ENCODE measurements at places on chromosomes 12 and 14.

GRCh38 chr12:52916216-52916615 lies 11.3 kb upstream of the KRT8 start:
- DNase-seq, result no peak

GRCh38 chr12:124532331-124532750 lies 35.1 kb downstream of the NCOR2 start:
- no peak for DNase-seq

DNA sequence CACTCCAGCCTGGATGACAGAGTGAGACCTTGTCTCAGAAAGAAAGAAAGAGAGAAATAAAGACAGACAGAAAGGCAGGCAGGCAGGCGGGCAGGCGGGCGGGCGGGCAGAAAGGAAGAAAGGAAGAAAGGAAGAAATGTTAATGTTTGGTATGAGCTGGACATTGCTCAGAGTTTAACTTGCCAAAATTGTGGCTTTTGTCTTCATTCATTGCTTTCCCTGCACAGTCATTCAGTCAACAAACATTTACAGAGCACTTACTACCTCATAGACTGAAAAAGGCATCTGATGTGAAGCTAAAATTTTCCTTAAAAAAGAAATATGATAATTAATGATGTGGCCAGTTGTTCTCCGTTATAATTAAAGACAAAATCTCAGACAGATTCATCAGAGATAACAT lies 247.1 kb downstream of the SPTSSA start:
- no peak for DNase-seq

GRCh38 chr14:102230481-102231210 lies 74.3 kb downstream of the MOK start:
- DNase-seq, result no peak

GRCh38 chr14:56868660-56869059 lies 58.4 kb upstream of the OTX2 start:
- DNase-seq, result no peak

- DNase-seq, result no peak
Observed at GRCh38 chr14:87014856-87015255, 978.1 kb downstream of the GALC start.

DNA sequence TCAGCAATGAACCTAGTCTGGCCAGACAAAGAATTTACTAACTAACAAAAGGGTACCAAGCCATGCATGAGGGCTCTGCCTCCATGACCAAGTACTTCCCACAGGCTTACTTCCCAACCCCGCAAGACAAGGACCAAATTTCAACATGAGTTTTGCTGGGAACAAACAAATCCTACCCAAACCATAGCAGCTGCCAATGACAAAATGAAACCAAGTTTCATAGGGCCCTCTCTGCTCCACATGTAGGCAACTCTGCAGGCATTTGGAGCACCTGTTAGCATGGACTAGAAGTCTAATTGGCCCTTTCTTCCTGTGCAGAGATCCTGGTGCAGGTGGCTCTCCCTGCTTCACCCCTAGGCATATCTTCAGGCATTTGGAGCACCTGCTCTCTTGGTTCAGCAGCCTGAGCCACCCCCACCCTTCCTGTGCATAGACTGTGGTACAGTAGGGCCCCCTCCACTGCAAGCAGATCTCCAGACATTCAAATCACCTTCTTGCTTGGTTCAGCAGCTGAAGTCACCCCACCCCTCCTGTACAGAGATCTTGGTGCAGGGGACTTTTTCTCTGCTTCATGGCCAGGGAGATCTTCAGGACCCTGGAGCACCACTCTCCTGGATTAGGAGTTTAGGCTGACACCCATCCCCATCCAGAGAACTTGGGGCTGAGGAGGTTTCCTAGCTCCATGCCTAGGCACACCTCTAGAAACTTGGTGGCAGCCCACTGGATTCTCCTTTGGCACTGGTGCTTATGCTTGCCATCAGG lies 308.7 kb downstream of the RPAP3 start:
- DNase-seq, result no peak

GRCh38 chr14:33016613-33017012 lies 77.9 kb downstream of the NPAS3 start:
- DNase-seq, result no peak

DNA sequence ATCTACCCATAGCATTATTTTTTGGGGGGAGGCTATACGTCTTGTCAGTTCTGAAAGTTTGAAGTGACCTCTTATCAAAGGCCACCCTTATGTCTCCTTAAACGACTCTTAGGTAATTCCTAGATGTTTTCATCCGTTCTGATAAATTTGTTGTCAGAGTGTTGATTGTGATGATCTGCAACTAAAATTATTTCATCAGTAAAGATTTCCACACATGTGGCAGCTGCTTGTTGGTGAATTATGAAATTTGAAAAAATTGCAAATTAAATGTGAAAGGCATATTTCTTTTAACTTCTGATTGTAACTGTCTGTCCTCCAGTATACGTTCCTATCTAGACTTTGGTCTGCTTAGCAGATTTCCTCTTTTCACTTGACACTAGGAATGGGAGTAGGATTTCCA lies 1.4 kb downstream of the ADIPOR2 start:
- no peak for DNase-seq

DNA sequence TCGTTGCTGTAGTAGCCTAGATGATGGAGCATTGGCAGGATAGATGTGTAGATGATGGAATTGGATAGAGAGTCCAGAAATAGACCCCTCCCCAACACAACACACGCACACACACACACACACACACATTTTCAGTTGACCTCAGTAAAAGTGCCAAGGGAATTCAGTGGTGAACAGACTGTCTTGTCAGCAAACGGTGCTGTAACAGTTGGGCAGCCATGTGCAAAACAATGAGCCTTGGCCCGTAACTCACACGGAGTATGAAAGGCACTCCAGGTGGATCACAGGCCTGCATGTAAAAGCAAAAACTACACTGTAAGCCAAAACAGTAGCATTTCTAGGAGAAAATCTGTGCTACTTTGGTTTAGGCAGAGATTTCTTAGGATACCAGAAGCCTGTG lies 87.8 kb downstream of the DDX51 start:
- DNase-seq, result no peak

GRCh38 chr14:58966997-58967396 lies 221.5 kb upstream of the DAAM1 start:
- no peak for DNase-seq

- no peak for DNase-seq
Observed at GRCh38 chr14:69587389-69587788, 12.7 kb upstream of the CCDC177 start.

- DNase-seq, result no peak
Observed at GRCh38 chr12:21773806-21774205, 700 bp downstream of the KCNJ8 start.

GRCh38 chr12:63843254-63843720 lies 1.2 kb upstream of the SRGAP1 start:
- no peak for DNase-seq

DNA sequence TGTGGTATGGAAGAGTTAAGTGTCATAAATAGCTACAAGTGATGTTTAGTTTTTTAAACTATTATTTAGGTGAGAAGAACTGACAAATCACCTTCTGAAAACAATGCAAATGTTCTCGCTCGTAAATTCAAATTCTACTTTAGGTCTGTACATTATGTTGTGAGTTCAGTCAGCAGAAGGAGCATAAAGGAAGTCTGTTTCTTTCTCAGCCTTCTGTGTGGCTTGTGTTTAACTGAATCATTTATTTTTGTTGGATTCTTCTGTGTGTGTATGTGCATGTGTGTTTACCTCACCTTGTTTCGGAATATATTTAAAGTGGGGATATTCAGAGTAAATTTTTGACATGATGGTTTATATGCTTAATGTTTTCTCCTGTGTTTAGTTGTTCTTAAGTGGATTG lies 285.9 kb downstream of the TMTC2 start:
- no peak for DNase-seq

- no peak for DNase-seq
Observed at GRCh38 chr12:92036771-92037453, 108.7 kb downstream of the BTG1 start.

GRCh38 chr12:105018776-105019175 lies 32.7 kb downstream of the NOPCHAP1 start:
- no peak for DNase-seq

GRCh38 chr14:70073924-70074566 lies 114.7 kb downstream of the SLC8A3 start:
- peak; percentile 80 for DNase-seq

DNA sequence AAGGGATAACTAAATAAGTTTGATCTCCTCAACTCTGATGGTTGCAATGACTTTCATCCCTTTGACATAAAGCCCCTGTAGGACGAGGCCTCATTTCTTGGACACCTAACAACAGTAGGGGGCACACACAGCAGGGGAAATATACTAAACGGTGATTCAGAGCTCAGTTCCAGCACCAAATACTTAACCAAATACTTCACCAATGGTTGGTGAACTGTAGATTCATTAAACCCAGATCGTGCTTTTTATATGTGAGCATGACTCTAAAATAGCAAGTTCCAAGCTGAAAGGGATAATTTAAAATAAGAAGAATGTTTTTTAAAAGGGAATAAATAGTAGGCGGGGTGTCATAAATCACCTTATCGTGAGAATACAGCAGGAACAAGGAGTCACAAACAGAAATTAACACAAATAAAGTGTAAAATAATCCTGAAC lies 53.2 kb downstream of the ATG2B start:
- DNase-seq, result no peak

DNA sequence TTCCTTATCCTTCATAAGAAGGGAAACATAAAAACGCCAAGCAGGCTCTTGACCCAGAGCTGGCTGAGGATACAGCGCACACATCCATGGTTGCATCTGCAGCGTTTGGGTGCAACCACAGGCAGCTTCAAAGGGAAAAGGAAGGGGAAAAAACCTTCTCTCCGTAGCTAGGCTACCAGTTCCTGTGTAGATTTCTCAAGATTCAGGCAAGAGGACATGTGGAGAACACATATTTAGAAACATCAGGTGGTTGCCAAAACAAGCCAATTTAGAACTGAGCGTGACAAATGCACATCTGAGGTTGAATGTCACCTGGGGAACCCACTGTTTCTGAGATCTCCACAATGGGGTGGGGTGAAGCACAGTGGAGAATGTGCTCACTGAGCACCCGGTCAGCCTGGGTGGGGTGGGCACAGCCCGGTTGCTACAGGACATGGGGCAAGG lies 78.3 kb upstream of the BDKRB2 start:
- DNase-seq, result no peak

GRCh38 chr14:68740788-68741476 lies 51.9 kb downstream of the ZFP36L1 start:
- DNase-seq, result no peak

- DNase-seq, result no peak
Observed at GRCh38 chr12:121507245-121507644, 73.6 kb downstream of the KDM2B start.

DNA sequence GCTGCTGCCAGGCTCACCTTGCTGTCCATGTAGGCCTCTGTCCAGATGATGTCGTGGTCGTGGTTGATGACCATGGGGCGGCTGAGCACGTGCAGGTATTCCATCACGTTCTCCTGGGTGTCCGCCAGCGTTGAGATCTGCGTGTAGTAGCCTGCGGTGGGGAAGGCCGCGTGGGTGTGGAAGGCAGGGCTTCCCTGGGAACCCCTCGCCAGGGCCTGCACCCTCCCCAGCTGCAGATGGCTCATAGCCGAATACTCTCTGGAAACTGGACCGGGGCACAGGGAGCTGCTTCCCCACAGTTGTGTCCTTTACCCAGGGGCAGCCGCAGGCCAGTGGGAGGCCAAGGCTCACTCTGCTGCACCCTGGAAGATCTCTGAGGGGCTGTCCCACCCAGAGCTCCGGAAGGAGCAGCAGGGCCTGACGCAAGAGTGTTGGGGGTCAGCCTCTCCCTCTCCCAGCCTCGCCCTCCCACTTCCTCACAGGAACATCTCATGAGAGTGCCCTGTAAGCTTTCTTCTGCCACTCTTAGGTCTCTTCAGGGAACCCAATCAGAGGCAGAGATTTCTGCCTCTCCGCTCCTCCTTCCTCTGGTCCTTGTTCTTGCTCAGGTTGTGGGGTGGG lies 35.5 kb downstream of the CACNA2D4 start:
- no peak for DNase-seq

GRCh38 chr12:62813031-62813829 lies 121.7 kb downstream of the PPM1H start:
- peak; percentile 73 for DNase-seq

GRCh38 chr12:3250576-3250975 lies 173.4 kb downstream of the TSPAN9 start:
- DNase-seq, result no peak

DNA sequence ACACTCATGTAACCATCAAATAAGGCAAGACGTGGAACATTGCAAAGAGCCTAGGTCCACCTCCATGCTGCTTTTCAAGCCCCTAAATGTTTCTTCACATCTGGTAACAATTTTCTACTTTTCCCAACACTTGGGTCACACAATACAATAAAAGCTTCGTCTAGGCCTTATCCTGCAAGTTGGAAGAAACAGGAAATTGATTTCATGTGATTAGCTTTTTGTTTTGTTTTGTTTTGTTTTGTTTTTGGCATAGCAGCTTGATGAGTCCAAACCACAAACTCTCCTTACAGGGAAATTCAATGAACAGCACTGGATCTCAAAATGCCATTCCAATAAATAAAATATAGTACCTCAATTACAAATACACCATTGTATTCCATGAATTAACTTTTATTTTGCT lies 19.3 kb downstream of the TAS2R50 start:
- DNase-seq, result no peak

- DNase-seq, result no peak
Observed at GRCh38 chr12:55965941-55966407, at the start of gene PMEL. Gene PMEL, minus strand, starts transcription at chr12:55966042. Its CDS starts 31 bp downstream, at chr12:55966011.

DNA sequence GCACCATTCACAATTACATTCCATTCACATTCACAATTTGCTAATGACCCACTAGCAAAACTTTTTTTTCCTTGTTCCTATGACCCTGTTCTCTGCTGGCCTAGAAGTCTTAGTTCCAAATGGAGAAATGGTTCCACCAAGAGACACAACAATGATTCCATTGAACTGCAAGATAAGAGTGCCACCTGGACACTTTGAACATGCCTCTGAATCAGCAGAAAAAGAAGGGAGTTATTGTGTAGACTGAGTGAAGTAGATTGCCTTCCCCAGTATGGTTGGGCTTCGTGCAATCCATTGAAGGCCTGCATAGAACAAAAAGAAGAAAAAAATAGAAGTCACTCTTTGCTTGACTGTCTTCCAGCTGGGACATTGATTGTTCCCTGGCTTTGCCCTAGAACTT lies 133.8 kb upstream of the PMCH start:
- DNase-seq, result no peak

DNA sequence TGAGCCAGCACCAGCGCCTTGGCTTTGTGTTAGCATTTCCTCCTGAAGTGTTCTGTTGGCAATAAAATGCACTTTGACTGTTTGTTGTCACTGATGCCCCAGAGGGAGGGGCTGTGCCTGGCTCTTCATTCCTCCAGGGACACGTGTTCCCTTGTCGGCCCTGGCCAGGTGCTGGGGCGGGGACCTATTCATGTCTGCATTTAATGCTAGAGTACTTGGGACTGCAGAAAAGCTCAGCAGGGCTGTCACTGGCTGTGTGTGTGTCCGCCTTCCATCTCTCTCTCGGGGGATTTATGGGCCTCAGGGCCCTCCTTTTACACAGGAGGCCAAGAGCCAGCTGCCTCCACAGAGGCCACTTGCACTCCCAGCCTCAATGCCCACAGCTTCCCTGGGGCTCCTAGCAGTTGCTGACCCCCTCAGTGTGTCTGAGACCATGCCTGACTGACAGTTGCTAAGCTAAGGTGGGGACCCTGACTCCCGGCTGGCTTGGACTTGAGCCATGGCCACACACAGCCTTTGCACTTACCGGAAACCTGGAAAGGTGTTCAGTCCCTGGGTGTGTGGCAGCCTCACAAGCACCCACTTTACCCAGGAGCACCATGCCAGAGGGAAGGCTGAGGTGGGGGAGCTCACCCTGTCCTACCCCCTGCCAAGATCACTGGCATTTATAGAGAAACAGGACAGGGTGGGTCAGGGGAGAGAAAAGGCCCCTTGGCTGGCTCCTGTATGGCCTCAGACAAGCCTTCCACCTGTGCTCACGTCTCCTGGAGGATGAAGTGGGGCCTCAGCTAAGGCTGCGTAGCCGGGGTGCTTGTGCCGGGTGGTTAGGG lies 27.8 kb downstream of the HIP1R start:
- peak; percentile 35 for DNase-seq
